ENCODE measurements at places on chromosomes 7 and 10.

- no peak for DNase-seq
Measured at GRCh38 chr10:68133523-68133922, 24.2 kb downstream of the MYPN start.

DNA sequence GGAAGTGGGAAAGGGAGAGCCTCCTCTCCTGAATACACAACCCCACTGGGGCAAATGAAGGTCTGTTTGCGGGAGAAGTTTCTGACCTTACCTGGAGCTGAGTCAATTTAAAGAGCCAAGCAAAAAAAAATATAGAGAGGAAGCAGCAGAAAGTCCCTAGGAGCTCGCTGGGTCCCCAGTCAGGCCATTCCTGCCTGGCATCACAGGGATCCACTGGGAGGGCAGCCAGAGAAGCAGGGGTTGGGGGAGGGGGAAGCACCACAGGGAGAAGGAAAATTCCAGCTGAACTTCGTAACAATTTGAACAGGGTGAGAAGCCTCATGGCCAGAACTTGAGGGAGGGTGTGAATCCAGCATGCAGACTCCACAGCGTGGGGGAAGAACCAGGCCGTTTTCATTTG, 298.7 kb downstream of the LRRTM3 start:
- no peak for DNase-seq

- no peak for DNase-seq
Measured at GRCh38 chr10:100138921-100139496, 46.8 kb downstream of the ERLIN1 start.

GRCh38 chr7:139860090-139860775, 31.2 kb downstream of the TBXAS1 start:
- DNase-seq = no peak

- DNase-seq = no peak
Measured at GRCh38 chr10:60952067-60952845, 8.3 kb upstream of the RHOBTB1 start.

DNA sequence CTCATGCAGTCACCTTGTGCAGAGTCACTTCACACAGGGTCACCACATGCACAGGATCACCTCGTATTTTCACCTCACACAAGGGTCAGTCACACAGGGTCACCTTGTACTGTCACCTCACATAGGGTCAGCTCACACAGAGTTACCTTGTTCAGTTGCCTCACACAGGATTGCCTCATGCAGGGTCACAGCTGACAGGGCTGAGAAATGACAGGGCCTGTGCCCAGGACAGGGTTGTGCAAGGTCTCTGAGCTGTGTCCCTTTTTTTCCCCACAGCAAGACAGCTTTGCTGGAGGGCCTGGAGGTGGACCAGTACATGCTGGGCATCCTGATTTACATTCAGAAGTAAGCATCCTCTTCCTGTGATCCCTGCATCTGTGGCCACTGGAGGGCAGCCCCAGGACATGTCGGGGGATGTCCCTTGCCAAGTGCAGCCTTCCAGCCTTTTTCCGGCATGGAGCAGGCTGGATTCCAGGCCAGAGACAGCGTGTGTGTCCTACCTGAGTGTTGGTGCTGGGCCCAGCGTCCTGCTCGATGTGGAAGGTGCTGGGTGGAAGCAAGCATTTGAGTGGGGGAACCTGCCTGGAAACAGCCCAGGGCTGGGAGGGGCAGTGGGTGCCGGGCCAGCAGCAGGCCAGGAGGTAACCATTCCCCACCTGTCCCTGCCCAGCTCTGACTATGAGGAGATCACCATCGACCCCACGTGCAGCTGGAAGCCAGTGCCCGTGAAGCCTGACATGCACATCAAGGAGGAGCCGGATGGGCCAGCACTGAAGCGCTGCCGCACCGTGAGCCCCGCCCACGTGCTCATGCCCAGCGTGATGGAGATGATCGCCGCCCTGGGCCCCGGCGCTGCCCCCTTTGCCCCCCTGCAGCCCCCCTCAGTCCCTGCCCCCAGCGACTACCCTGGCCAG, 16.3 kb downstream of the ZMIZ2 start:
- DNase-seq = no peak

DNA sequence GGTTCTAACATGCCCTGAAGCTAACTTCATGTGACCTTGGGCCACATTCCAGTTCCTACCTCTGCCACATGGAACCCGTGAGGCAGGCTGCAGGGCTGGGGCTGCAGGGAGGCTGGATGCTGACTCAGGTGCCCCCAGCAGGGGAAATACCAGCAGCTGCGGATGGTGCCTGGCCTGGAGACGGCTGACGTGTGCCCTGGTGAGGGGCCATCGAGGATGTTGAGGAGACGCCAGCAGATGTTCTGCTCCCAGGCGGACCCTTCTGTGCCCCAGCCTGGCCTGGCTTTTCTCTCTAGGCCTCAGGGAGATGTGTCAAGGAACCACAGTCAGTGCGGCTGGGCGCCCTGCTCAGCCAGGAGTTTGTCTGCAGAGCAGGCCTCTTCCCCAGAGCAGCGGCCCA, 8.8 kb downstream of the BAG3 start:
- DNase-seq = no peak

- no peak for DNase-seq
Measured at GRCh38 chr10:25530306-25530705, 355.5 kb downstream of the GPR158 start.

DNA sequence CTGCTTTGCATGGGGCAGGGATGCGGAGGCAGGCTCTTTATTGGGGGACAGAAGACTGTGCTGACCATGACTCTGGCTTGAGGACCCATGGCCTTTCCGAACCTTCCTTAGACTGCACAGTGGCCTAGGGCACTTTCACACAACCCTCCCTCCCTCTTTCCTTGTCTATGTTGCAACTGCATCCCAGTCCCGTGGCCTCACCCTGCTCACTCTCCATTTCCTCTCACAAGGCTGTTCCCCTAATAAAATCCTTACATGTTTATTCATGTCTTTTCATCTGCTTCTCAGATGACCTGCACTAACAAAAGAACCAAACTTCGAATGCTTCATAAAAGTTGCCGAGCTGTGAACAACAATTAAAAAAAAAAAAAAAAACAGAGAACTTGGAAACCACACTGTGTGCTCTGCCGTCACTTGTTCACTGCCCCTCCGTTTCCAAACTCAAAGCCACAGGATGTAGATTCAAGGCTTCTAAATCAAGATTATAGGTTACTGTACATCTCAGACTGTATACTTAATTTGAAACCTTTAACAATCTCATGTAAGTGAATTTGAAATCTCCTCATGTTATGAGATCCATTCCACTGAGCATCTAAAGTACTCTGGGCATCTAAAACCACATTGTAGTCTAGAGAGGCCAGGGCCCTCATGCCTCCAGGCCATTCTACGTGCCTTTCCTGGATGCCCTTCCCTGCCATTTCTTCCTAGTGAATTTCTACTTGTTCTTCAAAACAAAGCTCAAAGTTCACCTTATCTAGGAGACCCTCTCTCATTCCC, 265.9 kb downstream of the SNX13 start:
- DNase-seq = no peak
